Brain (organoid and tissue), 16 donors: ENCODE measurements at places on chromosomes 16 and 17.

GRCh38 chr17:77245162-77245926 lies 104.6 kb downstream of the SEC14L1 start:
- no peak for DNase-seq

DNA sequence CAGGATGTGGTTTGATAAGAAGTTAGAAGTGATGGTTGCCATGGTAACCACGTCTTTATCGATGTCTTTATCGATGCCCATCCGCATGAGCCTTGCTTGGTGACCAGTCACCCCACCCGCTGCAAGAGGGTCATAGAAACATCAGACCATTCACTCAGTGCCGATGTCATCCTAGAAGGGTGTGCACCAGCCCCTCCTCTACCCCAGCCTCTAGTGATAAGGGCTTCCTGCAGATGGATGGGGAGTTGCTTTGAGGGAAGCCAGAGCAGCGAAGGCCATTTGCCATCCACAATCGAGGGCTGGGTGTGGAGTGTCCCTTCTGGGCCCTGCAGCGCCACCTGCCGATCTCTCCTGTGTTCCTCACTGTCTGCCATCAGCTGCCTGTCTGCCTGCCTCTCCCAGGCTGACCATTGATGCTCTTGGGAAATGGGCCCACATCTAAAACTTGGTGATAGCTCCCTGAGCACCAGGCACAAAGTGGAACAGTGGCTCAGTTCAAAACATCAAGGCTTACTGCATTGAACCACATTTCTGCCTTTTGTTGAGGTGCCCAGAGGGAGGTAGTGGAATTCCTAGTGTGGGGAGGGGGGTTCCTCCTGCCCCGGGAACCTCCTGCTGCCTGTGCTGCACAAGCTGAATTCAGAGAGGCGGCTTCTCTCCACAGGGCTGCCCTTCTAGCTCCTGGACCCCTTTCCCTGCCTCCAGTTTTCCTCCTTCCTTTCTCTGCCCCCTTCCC lies 8.9 kb downstream of the CALB2 start:
- peak; percentile 23 for DNase-seq

- DNase-seq, result no peak
Measured at GRCh38 chr17:61221597-61222471, 177.8 kb upstream of the TBX2 start.

DNA sequence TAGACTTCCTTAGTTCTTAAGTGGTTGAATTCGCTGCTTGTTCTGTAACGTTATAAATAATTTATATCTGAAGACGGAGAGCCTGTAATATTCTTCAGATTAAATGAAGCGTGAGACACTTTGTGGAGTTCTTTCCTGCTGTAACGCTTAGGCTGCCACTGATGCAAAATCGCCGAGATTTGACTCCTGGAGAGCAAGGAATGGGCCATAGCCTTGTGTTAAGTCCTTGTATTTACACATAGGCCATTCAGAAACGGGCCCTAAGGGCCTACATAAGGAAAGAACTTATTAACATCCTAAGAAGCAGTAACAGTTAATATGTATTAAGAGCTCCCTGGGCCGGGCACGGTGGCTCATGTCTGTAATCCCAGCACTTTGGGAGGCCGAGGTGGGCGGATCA lies 936 bp downstream of the EMC6 start:
- no peak for DNase-seq

GRCh38 chr16:68752602-68753001 lies 15.5 kb downstream of the CDH1 start:
- no peak for DNase-seq

DNA sequence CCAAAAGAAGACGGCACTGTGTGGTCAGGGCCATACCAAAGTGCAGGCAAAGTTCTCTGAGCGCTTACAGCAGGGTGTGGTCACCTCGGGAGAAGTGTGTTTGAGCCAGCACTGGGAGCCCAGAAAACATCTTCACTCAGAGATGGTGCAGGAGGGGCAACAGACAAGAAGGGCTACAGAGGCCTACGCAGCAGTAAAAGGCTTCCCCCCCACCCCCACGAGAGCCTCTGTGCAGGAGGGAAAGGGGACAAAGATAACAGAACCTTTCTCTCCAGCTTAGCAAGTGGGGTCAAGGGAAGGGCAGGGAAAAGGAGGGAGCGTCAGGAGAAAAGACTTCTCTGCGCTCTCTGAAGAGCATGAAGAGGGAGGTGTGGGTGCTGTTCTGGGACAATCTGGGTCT lies 2.8 kb downstream of the VAT1 start:
- DNase-seq, result no peak

GRCh38 chr17:35708149-35708548 lies 23.3 kb upstream of the RASL10B start:
- no peak for DNase-seq

DNA sequence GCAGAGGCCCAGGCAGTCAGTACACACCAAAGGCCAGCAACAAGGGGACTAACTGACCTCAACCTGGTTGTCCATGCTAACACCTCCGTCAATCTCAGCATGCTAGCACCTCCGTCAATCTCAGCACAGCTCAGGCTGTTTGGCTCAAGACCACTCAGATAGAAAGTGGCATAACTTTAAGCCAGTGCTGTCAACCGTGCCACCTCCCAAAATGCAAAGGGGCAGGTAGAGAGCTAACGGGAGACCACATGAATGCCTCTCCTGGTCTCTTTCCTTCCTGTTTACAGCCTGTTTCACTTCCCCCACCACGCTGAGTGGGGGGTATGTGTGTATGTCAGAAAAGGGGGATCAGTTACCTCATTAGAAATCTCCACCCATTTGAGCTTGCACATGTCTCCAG lies 3.3 kb downstream of the UBTF start:
- no peak for DNase-seq

DNA sequence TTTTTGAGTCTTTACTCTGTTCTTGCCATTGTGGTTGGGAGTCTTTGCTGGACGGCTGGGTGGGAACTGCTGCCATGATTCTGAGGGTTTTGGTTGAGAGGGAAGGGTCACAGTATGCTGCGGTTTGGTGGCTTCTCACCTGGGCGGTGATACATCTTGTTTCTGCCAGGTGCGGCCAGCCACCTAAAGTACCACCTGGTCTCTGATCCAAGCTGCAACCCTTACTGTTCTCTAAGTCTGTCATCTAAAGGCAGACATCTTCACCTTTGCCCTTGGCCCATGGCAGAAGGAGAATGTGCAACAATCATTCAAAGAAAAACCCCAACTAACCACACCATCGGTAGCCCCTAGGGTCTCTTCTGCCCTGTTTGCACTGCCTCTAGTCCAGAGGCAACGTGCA lies 19.6 kb upstream of the MPO start:
- no peak for DNase-seq

DNA sequence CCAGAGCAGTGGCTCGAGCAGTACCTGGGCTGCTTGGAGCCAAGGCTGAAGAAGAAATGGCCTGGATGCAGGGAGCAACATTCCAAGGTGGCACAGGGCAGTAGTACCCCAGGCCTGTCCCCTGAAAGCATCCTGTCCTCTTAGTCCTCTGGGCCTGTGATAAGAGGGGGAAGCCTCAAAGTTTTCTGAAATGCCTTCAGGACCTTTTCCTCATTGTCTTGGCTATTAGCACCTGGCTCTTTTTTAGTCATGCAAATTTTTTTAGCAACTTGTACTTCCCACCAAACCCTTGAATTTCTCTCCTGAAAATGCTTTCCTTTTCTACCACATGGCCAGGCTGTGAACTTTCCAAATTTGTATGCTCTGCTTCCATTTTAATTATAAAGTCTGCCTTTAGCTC lies 148.9 kb downstream of the HS3ST2 start:
- no peak for DNase-seq

- DNase-seq, result peak; percentile 82
Measured at GRCh38 chr16:28623172-28623711, 13.4 kb upstream of the SULT1A1 start.

DNA sequence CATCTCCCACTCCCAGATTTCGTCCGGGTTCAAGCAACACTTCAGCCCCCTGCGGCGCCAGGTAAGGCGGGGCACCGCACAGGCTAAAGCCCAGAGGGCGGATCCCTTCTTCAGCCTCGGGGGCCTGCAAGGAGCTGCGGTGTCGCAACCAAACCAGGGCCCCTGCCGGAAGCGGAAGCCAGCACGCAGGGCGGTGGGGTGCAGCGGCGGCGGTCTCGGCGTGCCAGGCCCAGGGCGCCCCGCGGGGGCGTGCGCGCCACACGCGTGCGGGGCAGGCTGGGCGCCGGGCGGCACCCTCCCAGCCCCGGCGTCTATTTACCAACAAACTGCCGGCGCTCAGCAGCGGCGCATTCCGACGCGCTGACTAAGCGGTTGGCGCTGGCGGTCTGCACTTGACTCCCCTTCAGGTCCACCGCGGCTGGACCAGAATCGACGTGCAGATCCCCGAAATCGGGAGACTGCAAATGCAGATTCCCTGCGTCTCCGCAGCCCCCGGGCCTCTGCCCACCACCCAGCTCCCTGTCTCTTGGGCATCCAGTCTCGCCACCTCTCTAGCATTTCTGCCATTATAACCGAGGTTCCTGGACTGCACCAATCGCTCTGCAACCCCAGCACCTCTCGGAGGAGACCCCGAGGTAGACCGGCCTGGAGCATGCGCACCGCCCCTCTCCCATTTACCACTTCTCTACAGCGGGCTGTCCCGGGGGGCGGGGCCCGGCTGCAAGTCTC lies 421 bp upstream of the DLX4 start:
- DNase-seq, result peak; percentile 35

- DNase-seq, result no peak
Measured at GRCh38 chr16:89426736-89427530, 63.4 kb downstream of the ANKRD11 start.

- no peak for DNase-seq
Measured at GRCh38 chr16:68402748-68403040, 45.6 kb downstream of the SMPD3 start.

GRCh38 chr17:44900894-44901293 lies 1.6 kb upstream of the EFTUD2 start:
- DNase-seq, result peak; percentile 72

DNA sequence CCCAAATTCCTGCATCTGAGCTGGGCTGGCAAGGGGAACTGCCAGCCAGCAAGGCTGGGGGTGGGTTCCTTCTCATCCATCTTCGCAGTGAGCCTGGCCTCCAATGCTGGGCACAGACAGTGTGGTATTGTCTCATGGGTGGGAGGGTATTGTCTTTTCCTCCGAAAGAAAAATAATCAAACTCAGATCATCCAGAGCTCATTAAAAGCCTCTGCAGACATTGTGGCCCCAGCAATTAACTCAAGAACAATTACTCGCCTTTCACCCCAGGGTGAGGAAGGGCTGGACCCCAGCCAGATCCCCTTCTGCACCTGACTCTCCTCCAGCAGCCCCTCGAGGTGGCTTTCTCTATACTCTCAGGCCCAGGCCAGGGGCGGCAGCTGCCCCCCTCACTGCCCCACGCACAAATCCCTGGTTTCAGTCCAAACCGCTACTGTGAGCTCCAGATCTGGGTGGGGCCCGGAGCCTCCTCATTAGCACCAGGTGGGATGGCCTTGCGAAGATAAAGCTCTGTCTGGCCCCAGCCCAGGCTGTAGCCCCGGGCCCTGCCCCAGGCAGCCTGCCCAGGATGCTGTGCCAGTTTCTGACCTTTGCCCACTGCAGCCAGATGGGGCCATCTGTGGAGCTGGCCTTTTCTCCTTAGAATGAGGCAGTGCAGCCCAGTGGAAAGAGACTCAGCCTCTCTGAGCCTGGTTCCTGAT lies 2.3 kb upstream of the KRT15 start:
- no peak for DNase-seq

- no peak for DNase-seq
Measured at GRCh38 chr16:5845046-5845445, 747.5 kb upstream of the EEF2KMT start.

- DNase-seq, result no peak
Measured at GRCh38 chr17:34682305-34682704, 102.9 kb downstream of the TMEM132E start.

GRCh38 chr16:74216319-74216718 lies 80.3 kb upstream of the PSMD7 start:
- no peak for DNase-seq

DNA sequence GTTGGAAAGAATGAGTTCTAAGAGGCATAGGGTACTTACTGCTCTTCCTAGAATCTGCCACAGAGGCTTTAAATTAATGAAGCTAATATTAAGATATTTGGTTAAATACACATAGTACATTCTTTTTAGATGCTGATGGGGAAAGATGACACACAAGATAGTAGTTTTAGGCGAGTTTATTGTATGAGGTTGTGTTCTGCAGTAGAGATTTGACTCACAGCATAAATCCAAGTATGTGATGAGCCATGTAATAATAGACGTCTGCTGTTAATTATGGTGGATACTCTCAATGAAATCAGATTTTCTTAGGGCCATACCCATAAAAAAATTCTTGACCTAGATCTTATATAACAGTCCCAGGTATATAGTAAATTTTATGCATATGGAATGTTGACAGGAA lies 8.0 kb downstream of the TNRC6C start:
- DNase-seq, result no peak

GRCh38 chr17:39143552-39144093 lies 7.8 kb downstream of the PLXDC1 start:
- DNase-seq, result no peak

DNA sequence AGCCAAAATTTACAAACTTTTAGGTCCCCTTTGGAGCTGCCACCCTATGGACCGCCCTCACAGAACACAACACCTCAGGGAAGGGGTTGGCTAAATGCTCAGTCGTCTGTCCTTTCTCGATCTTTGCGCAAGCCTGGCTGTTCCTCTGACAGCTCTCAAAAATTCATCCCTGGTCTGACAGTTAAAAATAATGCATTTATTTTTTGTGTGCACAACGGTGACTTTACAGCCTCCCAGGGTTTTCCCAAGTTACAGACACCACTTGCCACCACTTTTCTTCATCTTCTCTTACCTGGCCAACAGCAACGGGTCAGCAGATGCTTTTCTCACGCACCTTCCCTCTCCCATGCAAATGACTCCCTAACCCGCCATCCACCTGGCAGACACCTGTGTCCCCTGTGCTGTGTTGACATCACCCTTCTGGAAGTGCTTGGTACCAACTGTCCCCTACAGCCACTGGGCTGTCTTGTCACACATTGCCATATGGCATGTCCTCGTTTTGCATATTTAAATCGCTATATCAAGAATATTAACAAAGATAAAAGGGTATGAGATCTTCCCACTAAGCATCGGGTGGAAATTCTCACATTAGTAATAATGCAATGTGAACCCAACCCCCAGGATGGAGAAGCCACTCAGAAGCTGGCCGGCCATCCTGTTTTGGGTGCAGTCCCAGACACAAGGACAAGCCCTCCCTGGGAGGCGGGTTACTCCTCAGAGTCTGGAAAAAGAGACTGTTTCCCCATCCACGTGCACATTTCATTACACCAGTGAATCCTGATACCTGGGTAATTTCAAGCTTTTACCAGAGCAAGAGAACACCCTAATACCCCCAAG lies 187.0 kb downstream of the ZFHX3 start:
- DNase-seq, result no peak
